ENCODE measurements at places on chromosomes 6 and 20. TPM values are rescaled to one million over a fixed set of nuclear protein-coding genes. Genes with fewer than 3 reads are reported as not detected.

DNA sequence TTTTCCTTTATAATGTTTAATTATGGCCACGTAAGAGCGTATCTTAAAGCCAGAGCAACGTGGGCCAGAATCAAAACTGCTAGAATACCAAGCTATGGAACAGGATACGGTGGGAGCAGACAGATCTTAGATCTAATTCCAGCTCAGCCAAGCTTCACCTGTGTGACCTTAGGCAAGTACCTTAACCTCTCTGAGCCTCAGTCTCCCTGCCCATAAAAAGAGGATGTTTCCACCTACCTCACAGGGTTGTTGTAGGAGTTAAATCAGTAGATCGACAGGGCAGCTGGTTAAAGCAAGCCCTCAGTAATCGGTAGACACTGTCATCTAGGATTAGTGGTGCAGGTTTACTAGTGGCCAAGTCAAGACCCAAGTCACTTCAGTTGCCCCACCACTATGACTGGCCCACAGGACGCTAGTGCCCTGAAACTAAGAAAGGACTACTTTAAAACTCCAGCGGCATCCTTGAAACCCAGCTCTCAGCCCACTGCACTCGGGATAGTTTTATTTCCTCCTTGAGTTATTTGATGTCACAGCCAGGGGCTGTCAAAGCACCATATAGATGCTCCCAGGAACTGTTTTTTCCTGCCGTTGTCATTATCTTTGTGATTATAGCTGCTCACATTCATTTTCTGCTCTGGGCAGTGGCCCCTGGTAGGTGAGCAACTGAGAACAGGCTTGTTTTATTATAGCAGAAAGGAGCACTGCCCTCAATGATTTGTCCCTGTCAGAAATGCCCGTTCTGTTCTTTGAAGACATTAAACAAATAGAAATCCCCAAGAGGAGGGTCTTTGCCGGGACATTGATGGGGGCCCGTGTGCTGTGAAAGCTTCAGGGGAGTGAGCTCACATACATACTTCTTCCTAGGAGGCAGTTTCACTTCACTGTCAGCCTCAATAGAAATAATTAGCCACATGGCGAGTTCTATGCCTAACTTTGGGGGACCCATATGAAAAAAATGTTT lies 63.1 kb downstream of the ISM1 start:
- no peak for ATAC-seq

- no peak for ATAC-seq
These were observed 167.0 kb downstream of the GMPR start for GRCh38 chr6:16405375-16405774.

GRCh38 chr6:43803055-43803782 lies 33.2 kb downstream of the VEGFA start:
- ATAC-seq: no peak

DNA sequence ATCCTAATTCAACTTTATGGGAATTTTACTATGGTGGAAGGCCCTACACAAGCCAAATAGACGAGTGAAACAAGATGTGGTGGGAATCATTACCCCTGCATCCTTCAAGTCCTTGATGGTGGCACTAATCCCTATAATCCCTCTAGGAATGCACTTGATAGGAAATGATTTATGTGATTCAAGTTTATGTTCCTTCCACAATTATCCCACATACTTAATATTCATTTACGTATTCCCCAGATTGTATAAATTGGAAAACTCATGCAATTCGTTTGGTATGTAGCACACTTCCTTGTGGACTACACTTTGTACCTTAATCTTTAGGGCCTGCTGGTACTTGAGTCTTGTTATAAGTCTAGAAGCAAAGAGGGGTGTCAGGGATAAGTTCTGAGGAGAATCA lies 40.8 kb downstream of the PKIB start:
- no peak for ATAC-seq

DNA sequence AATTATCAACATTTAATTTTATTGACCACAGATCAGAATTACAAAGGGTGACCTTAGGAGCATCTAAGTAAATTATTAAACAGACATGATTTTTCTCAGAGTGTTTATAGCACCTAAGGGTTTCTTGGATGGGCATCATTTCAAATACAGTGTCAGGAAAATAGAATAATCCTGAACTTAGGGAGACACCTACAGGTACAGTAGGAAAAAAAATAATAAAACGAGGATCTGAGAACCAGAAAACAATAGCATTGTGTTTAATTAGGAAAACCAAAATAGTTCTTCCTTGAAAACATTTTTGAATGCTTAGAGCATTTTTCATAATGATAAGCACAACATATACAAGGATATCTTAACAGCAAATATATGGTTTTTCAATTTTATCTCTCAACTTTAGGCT lies 39.2 kb downstream of the MMUT start:
- ATAC-seq: no peak

Gene FAM209B
- total RNA-seq: 0.44 TPM
